CD8-positive, alpha-beta memory T cell (primary cell): ENCODE measurements at places on chromosomes 12 and 14.

GRCh38 chr12:47863467-47863866, 41.3 kb downstream of the VDR start:
- no peak overlapping the region for H3K4me3 ChIP-seq
- no peaks in the 10 kb centered on the region for H3K4me1 ChIP-seq
- H3K27me3 ChIP-seq: no peaks in the 10 kb centered on the region
- no peak overlapping the region for H3K27ac ChIP-seq
- no peaks in the 10 kb centered on the region for H3K36me3 ChIP-seq

GRCh38 chr14:102692334-102692733, 84.9 kb upstream of the TRAF3 start:
- DNase-seq: no peak
- no peaks in the 10 kb centered on the region for H3K36me3 ChIP-seq
- H3K4me1 ChIP-seq: peaks cover 12% of the 10 kb centered on the region
- no peak overlapping the region for H3K27ac ChIP-seq
- H3K4me3 ChIP-seq: no peak overlapping the region

GRCh38 chr12:78712834-78713481, 151.6 kb upstream of the SYT1 start:
- no peaks in the 10 kb centered on the region for H3K27me3 ChIP-seq
- H3K4me3 ChIP-seq: no peak overlapping the region
- no peaks in the 10 kb centered on the region for H3K36me3 ChIP-seq
- H3K27ac ChIP-seq: no peak overlapping the region
- DNase-seq: no peak

GRCh38 chr14:61456720-61457119, 135.3 kb downstream of the PRKCH start:
- H3K4me3 ChIP-seq: no peak overlapping the region
- H3K27ac ChIP-seq: no peak overlapping the region
- H3K4me1 ChIP-seq: peaks cover 64% of the 10 kb centered on the region
